Bladder microvascular endothelial cell (primary cell): ENCODE measurements at places on chromosomes 7 and 10. TPM values are rescaled to one million over a fixed set of nuclear protein-coding genes. Genes with fewer than 3 reads are reported as not detected.

The ZP3 gene
- total RNA-seq = 0.49 and 5.3 TPM in 2 replicates

The PIK3CG gene
- 2.5 and 5.3 TPM in 2 replicates for total RNA-seq

The RBM20 gene
- total RNA-seq = 4.0 TPM in 1 of 2 replicates, not detected in the other

The HKDC1 gene
- total RNA-seq = 0.06 and 0.16 TPM in 2 replicates

The TMEM176B gene
- not detected in 2 replicates for total RNA-seq

The C7orf33 gene
- total RNA-seq = not detected in 2 replicates

The ALKBH4 gene
- total RNA-seq = 8.1 and 8.5 TPM in 2 replicates

The FAM25G gene
- not detected in 2 replicates for total RNA-seq

The SEMA3E gene
- total RNA-seq = 0.32 and 1.7 TPM in 2 replicates

The RAMP3 gene
- total RNA-seq = 0.81 and 25.9 TPM in 2 replicates

The GNAT3 gene
- not detected in 2 replicates for total RNA-seq

The ZNF804B gene
- total RNA-seq = not detected in 2 replicates

The PTF1A gene
- not detected in 2 replicates for total RNA-seq

The AGR2 gene
- not detected in 2 replicates for total RNA-seq

The CNPY4 gene
- total RNA-seq = 38.9 and 45.6 TPM in 2 replicates

The PDSS1 gene
- total RNA-seq = 5.3 and 8.1 TPM in 2 replicates

The NUDT5 gene
- total RNA-seq = 53.3 and 71.1 TPM in 2 replicates

The CRPPA gene
- total RNA-seq = 0.97 and 2.1 TPM in 2 replicates

The SPACDR gene
- 0.32 and 0.38 TPM in 2 replicates for total RNA-seq

The GRIFIN gene
- total RNA-seq = not detected in 2 replicates

The SLC16A12 gene
- under 0.01 TPM in 1 of 2 replicates, not detected in the other for total RNA-seq

The GHRHR gene
- total RNA-seq = not detected in 2 replicates

The FAM25A gene
- not detected in 2 replicates for total RNA-seq

The ZNF789 gene
- total RNA-seq = 4.2 and 6.9 TPM in 2 replicates

The NKX2-3 gene
- total RNA-seq = under 0.01 TPM in 1 of 2 replicates, not detected in the other

The SPAM1 gene
- total RNA-seq = not detected in 2 replicates

The SPDYE11 gene
- not detected in 2 replicates for total RNA-seq

The LLCFC1 gene
- total RNA-seq = not detected in 2 replicates
